NCI-H1436 treated with DMSO at 0.1 percent for 48 hours (cell line): ENCODE measurements at places on chromosomes 7 and 10.

GRCh38 chr7:50706469-50706937 lies 76.2 kb downstream of the GRB10 start:
- no peak for DNase-seq

DNA sequence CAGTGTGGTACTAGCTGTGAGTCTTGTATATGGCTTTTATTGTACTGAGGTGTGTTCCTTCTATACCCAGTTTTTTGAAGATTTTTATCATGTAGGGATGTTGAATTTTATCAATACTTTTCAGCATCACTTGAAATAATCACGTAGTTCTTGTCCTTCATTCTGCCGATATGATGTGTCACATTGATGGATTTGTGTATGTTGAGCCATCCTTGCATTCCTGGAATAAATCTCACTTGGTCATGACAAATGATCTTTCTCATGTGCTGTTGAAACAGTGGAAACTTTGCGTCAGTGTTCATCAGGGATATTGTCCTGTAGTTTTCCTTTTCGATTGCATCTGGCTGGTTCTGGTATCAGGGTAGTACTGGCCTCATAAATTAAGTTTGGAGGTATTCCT lies 7.1 kb upstream of the PRKAR1B start:
- no peak for DNase-seq

- no peak for DNase-seq
Observed at GRCh38 chr10:69848454-69848853, 46.7 kb downstream of the COL13A1 start.

DNA sequence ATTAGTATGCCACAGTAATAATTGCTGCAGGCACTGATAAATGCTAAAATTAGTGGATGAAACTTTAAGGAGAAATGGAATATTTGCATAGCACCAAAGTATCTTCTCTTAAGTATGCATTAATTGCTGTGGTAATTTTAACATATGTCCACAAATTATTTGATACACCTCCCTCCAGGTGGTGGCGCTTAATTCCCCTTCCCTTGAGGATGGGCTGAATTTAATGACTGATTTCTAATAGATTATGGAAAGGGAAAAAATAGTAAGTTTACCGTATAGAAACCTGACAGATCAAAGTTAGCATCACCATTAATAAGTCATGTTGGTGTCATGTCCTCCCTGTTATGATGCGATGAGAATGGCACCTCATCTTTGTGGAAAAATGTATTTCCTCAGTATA lies 519.2 kb downstream of the TFEC start:
- no peak for DNase-seq

DNA sequence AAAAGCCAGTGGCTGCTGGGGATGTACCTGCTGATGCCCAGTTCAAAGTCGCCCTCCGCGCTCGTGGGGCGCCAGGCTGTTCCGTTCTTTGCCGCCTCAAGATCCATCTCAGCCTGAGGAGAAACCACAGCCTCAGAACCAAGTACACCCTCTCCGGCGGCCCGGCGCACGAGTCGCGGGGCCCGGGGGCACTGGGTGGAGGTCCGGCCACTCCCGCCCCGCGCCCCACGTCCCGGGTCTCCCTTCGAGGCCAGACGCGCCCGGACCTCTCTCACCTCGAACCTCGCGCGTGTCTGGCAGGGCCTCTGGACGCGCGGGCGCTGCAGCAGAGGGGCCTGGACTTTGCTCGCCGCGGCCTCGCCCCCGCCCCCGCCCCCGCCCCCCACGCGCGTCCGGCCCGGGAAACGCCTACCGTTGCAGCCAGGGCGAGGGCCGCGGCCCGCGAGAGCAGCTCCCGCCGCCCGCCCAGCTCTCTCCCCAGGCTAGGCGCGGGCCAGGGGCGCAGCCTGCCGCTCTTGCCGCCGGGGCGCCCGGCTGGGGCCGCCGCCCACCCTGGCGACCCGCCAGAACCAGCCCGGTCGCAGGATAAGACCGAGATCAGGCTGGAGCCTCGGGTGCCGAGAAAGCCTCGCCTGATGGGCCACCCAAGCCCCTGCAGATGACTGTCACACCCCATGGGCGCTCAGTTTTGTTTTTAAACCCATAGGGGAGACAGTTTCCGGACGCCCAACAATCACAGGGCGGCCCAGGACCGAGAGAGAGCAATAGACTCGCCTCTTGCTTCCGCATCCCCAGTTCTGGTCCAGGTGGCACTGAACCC lies at the start of gene ABCB4:
TSS of gene ABCB4 (minus strand) at position 322 of the 820 bp plus-strand sequence. CDS start at position 107, 215 bp downstream.
- DNase-seq, result no peak

DNA sequence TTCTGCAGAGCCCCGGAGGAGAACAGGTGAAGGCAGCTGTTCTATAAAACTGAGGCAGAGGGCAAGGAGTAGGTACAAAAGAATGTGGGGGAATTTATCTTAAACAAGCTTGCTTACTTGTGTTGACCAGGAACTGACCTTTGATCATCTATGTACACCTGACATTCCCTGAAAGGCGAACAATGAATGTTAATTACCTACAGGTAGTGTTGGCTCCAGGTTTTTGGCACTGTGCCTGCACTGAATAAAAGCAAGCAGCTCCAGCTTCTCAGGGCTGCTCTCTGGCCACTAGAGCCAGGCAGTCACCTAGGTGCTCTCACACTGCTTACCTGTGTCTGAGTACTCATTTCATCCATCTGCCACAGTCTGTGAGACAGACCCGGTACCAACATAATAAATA lies 87.0 kb downstream of the RAPGEF5 start:
- no peak for DNase-seq
